ENCODE measurements at places on chromosomes 11 and 22.
A peak's percentile ranks its signal among the peaks of the same experiment; 100 is the strongest.

- no peak for DNase-seq
Observed at GRCh38 chr22:26579331-26579886, 10.5 kb downstream of the TPST2 start.

- DNase-seq: no peak
Observed at GRCh38 chr11:11513422-11513821, 108.4 kb downstream of the GALNT18 start.

GRCh38 chr11:72569966-72570892, 104.0 kb downstream of the PDE2A start:
- no peak for DNase-seq

DNA sequence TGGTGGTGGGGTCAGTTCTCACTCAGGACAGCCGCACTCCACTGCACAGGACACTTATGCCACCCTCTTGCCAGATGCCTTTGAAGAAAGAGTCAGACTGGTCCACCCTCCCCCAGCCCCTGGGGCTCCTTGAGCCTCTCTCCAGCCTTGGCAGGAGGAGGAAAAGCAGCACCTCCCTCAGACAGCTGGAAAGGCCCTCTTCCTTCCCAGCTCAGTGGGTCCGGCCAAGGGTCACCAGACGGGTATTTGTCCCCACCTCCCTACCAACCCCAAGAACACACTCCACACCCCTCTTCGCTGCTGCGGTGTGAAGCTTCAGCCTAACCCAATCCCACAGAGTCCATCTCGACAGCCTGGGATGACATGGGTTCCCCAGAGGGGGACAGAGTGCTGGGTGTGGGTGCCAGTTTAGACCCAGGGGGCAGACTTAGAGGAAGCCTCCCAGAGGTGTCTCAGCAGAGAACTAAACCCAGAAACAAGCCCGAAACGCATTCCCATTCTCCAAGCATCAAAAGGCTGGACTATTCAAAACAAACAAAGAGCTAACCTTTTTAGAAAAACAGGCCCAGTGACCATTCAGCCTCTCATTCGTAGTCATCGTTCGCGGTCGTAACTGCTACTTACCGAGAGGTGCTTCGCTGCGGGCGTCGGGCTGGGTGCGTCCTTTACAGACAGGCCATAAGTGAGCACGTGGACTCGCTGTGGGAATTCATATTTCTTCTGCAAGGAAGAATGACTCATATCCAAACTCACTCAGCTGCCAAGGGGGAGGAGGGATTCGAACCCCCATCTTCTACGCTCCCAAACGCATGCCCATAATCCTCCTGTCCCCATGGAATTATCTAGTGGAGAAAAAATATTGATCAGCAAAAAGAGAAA, 57.5 kb upstream of the ANO1 start:
- DNase-seq: no peak

GRCh38 chr11:93939084-93939760, 81.9 kb upstream of the HEPHL1 start:
- no peak for DNase-seq

GRCh38 chr11:46160100-46160499, 38.8 kb upstream of the PHF21A start:
- no peak for DNase-seq

- no peak for DNase-seq
Observed at GRCh38 chr11:124415356-124415923, 9.2 kb downstream of the OR8B4 start.

- DNase-seq: peak; percentile 53
Observed at GRCh38 chr11:34960277-34960676, 43.9 kb downstream of the PDHX start.

GRCh38 chr22:20292108-20292507, 24.0 kb upstream of the RTN4R start:
- no peak for DNase-seq

GRCh38 chr11:45801723-45802315, 3.1 kb upstream of the SLC35C1 start:
- DNase-seq: no peak

DNA sequence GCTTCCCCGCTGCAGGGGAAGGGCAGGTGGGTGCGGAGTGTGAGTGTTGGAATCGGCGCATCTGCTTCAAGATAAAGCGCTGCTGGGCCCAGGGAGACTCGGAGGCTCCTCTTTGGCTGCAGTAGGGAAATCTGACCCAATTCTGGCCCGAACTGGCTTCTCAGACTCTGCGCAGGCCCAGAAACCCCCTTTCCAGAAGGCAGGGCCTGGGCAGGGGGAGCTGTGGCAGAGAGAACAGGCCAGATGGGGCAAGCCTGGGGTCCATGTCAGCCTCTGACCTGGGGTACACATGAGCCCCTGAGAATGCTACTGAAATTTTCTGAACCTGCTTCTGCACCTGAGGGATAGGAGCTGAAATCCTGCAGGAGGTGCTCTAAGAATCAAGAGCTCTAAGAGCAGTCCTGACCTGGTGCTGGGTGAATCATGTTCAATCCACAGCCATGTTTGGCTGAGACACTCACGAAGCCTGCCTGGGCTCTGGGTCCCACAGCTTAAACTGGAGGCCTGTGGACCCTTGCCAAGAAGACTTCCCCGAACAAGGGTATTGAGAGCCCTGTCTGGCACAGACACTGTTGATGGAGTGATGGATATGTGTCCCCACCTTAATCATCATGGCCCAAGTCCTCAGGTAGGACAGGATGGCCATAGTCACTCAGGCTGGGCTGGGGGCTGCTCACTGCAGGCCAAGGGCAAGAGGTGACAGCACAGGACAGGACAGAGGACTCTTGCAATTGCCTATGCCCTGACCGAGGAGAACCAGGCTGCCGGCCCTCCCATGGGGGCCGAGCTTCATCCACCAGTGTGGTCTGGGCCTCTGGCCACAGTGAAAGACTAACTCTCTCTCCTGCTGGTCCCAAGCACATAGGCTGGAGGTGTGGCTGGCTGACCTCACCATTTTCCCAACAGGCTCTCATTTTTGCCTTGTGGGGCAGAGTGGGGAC, 6.9 kb downstream of the RAB3IL1 start:
- DNase-seq: no peak

GRCh38 chr11:33379947-33380346, 122.8 kb downstream of the HIPK3 start:
- no peak for DNase-seq

DNA sequence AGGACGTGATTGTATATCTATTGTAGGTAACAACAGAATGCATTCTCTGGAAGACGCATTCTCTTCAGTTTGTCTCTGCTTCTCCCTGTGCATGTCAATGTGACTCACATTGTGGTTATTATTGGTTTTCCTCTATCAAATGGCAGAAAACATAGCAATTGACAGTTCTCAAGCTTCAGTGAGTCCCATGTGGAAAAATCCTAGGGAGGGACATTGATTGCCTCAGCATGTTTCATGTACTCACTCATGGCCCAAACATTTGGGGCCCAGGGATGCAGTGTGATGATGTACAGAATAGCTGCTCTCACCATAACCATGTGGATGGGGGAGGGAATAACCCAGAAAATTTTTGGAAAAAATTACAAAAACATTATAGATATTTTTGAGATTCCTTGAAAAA, 9.3 kb upstream of the ARL14EP start:
- no peak for DNase-seq

DNA sequence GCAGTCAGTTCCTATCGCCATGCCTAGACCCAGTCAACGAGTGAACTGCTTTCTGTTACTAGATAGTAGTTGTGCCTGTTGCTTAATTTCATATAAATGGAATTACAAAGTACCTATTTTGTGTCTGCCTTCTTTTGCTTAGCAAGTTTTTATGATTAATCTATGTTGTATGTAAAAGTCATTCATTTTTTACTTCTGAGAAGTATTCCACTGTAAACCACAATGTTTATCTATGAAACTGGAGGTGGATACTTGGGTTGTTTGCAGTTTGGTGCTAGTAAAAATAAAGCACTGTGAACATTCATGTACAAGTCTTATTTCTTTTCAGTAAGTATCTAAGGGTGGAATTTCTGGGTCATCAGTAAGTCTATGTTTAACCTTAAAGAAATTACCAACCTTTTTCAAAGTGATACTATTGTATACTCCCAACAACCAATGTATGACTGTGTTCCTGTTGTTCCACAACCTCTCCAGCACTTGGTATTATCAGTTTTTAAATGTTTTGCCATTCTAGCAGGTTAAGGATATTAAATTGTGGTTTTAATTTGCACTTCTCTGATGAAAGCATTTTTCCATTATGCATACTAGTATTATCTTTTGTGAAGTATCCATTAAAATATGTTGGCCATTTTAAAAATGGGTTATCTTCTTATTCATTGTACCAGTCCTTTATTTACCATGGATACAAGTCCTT, 68.2 kb downstream of the DNAJC24 start:
- no peak for DNase-seq

GRCh38 chr11:126607374-126607773, 251.9 kb downstream of the ST3GAL4 start:
- DNase-seq: peak; percentile 79

GRCh38 chr11:47254386-47254785, 3.4 kb upstream of the NR1H3 start:
- DNase-seq: no peak

- no peak for DNase-seq
Observed at GRCh38 chr11:35752115-35752514, 89.5 kb downstream of the TRIM44 start.

- no peak for DNase-seq
Observed at GRCh38 chr11:45165386-45165785, 18.9 kb downstream of the PRDM11 start.

- no peak for DNase-seq
Observed at GRCh38 chr11:112352907-112353306, 92.2 kb upstream of the PLET1 start.

DNA sequence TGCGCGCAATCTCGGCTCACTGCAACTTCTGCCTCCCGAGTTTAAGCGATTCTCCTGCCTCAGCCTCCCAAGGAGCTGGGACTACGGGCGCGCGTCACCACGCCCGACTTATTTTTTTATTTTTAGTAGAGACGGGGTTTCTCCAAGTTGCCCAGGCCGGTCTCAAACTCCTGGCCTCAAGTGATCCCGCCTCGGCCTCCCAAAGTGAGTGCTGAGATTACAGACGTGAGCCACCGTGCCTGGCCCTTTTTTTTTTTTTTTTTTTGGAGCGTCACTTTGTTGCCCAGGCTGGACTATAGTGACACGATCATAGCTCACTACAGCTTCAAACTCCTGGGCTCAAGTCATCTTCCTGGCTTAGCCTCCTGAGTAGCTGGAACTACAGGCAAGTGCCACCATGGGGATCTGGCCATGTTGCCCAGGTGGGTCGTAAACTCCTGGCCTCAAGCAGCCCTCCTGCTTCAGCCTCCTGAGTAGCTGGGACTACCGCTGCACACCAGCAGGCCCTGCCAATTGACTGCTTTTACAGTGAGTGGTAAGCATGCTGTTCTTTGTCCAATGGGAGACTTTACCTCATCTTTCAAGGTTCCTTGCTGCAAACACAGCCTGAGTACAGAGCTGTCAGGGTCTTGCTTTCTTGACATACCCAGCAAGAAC, 600 bp upstream of the CENPM start:
- DNase-seq: no peak

- DNase-seq: no peak
Observed at GRCh38 chr11:14124350-14124749, 161.8 kb downstream of the SPON1 start.

- DNase-seq: peak; percentile 94
Observed at GRCh38 chr22:38069372-38070249, 12.4 kb downstream of the PICK1 start.

- no peak for DNase-seq
Observed at GRCh38 chr11:98940913-98941312, 79.8 kb upstream of the CNTN5 start.

DNA sequence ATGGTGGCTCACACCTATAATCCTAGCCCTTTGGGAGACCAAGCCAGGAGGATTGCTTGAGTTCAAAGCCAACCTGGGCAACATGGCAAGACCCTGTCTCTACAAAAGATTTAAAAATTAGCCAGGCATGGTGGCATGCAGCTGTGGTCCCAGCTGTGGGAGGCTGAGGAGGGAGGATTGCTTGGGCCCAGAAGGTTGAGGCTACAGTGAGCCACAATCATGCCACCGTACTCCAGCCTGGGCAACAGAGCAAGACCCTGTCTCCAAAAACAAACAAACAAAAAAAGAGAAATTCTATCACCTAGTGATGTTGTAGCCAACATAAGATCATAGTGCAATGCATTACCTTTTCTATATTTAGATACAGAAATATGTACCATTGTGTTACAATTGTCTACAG, 113.8 kb downstream of the NAT10 start:
- no peak for DNase-seq

- no peak for DNase-seq
Observed at GRCh38 chr11:122746050-122746478, 90.5 kb downstream of the UBASH3B start.

- no peak for DNase-seq
Observed at GRCh38 chr11:70573701-70574151, 175.4 kb downstream of the CTTN start.

DNA sequence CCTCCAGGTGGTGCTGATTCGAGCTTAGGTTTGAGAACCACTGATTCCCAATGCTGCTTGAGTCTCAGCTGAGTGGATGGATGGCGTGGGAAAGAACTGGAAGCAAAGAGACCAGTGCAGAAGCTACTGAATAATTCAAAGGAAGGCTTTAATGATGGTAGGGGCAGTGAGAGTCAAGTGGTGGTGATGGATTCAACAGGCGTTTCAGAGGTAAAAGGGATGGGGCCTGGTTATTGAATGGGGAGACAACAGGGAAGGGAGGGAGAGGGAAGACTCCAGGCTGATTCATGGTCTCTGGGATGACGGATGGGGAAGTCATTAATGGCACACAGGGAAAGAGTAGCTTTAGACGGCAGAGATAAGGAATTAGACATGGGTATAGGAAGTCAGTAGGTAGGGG, 104.3 kb upstream of the TBCEL start:
- no peak for DNase-seq

- DNase-seq: no peak
Observed at GRCh38 chr11:36027731-36028130, 83.9 kb downstream of the LDLRAD3 start.

DNA sequence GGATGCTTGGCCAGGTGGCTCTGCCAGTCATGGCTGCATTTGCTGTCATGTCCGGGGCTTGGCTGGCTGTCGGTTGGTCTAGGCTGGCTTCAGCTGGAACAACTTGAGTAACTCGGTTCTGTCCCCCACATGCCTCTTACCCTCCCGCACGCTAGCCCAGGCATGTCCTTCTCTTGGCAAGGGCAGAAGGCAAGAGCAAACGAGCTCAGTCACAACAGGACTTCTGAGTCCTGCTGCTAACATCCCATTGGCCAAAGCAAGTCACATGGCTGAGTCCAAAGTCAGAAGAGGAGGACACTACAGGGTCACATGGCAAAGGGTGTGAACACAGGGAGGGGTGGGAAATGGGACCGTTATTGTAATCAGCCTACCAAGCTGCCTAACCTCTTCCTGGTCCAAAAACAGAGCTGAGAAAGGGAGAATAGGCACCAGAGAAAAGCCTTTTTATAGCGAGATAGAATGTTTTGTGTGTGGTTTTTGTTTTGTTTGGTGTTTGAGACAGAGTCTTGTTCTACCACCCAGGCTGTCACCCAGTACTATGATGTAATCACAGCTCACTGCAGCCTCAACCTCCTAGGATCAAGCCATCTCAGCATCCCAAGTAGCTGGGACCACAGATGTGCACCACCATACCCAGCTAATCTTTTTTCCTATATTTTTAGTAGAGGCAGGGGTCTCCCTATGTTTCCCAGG, 81.9 kb downstream of the MN1 start:
- no peak for DNase-seq

- no peak for DNase-seq
Observed at GRCh38 chr11:12133547-12134235, 23.3 kb downstream of the MICAL2 start.

GRCh38 chr11:118304568-118305248, at the start of gene CD3E:
CD3E (plus strand) TSS chr11:118304730; CDS start chr11:118304953, 223 bp downstream.
- no peak for DNase-seq
